ENCODE measurements at places on chromosomes 2 and 18.

- peak; percentile 47 for DNase-seq
Observed at GRCh38 chr2:9397201-9397600, 26.1 kb downstream of the ITGB1BP1 start.

GRCh38 chr2:95051626-95052025 lies 26.1 kb downstream of the MAL start:
- no peak for DNase-seq

- DNase-seq = no peak
Observed at GRCh38 chr2:206611191-206611590, 31.1 kb upstream of the FAM237A start.

GRCh38 chr2:16664052-16664731 lies 1.4 kb downstream of the CYRIA start:
- DNase-seq = peak; percentile 48

GRCh38 chr2:196941398-196942078 lies 15.0 kb upstream of the PGAP1 start:
- no peak for DNase-seq

DNA sequence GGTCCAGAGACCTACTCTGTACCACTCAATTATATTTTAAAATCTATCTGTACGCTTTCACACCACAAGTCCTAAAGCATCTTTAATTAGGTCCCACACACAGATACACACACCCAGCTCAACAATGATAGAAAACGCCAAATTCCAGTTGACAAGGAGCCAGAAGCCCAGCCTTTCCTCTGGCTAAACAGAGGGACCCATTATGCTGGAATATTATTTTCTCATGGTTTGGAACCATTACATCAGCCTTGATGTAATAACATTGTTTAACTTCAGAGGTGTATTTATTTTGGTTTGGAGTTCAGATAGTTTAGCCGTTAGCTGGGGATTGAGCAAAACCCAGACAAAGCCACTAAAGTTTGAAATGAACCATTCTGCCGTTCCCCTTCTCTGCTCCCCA lies 14.0 kb upstream of the INHBB start:
- no peak for DNase-seq

DNA sequence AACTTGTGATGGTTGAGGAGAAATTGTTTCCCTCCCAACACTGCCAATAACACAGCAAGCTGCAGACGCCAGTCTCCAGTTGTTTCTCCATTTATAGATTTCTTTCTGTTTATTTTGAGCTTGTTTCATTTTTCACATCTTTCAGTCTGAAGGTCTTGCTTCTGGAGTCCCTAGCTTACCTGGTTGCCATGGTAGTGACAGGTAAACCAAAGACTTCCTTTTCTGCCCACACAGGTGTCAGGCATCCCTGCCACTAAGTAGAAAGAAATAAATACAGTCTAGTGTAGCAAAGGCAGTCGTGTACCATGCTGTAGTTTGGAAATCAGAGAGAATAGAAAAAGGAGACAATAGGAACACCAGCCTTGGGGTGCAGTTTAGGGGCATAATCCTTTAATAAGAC lies 82.8 kb downstream of the MARCHF4 start:
- DNase-seq = no peak

GRCh38 chr18:7982216-7982615 lies 415.1 kb downstream of the PTPRM start:
- no peak for DNase-seq

DNA sequence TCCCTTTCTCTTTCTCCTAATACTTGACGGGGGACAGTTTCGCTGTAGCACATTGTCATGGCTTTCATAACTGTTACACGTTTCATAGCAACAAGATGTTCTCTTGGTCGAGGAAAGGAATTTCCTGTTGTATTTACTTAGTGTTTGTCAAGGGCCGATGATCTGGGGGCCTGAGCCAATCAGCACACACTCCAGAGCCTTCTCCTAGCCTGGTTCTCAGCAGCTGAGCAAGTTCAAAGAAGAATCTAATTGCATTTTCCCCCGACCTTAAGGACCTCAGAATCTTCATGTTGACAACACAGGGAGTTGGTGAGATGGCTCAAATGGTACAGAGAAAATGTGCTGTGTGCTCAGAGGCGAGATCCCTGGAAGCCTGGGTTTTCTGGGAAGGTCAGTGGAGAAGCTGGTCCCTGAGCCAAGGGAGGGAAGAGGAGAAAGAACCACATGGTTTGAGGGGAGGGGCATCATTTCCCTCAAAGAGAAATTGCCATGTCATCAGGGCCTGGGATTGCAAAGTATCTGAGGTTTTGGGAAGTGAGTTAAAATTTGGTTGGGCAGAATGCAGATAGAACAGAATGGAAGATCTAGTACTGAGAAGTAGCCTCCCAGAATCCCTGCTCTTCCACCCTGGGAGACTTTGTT lies 76.9 kb upstream of the AGAP1 start:
- DNase-seq = no peak

DNA sequence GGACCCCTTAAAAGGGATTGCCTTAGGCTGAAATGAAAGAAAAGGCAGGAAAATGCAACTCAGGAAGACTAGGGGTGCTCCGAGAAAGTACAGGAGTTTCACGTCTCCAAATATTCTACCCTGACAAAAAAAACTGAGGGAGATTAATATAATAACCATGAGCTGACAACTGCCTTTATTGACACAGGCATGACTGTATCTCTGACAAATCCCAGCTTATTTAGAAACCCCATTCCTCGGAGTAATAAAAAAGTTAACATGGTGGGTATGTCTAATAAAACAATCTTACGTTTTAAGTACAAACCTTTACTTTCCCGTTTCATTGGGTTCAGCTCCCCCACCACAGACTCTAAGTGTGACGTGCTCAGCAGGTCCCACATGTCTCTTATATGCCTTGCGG lies 7.9 kb upstream of the RBFA start:
- no peak for DNase-seq

- DNase-seq = no peak
Observed at GRCh38 chr18:72410399-72410798, 133.7 kb downstream of the CBLN2 start.

GRCh38 chr2:19116918-19117317 lies 241.5 kb downstream of the OSR1 start:
- DNase-seq = no peak

- DNase-seq = no peak
Observed at GRCh38 chr2:235937087-235937486, 231.1 kb downstream of the GBX2 start.

- DNase-seq = no peak
Observed at GRCh38 chr18:8735274-8735673, 29.9 kb downstream of the MTCL1 start.

DNA sequence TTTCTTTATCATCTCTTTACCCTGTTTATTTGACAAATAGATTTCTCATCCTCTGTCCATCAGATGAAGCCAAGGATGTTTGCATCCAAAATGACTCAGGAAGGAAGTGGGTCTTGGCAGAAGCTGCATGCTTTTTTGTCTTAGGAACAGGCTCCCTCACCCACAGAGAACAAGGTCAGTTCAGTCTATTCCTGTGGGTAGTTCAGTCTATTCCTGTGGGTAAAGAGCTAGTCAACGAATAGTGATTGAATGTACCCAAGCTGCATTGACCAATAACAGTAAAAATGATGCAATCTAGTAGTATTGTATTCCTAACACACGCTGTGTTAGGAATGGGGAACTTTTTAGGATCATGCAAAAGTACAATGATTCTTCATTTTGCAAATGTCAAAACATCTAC lies 290.8 kb upstream of the TANK start:
- no peak for DNase-seq

DNA sequence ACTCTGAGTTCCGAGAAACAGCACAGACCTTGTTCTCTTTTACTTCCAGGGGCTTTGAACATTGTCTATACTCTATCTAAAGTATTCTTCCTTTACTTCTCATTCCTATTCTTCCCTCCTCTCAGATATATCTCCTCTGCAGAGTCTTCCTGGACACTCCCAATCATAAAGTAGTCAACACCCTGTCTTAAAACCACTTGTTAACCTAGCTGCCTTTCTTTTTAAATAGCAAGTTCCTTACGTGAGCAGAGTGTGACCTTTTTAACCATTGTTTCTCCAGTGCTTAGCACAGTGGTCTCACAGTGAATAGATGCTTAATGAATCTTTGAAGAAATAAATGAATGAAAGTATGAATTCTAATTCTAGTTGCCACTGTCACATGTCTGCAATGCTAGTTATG lies 47.4 kb downstream of the PTRHD1 start:
- no peak for DNase-seq

GRCh38 chr18:46680784-46681695 lies 24.0 kb upstream of the LOXHD1 start:
- no peak for DNase-seq

DNA sequence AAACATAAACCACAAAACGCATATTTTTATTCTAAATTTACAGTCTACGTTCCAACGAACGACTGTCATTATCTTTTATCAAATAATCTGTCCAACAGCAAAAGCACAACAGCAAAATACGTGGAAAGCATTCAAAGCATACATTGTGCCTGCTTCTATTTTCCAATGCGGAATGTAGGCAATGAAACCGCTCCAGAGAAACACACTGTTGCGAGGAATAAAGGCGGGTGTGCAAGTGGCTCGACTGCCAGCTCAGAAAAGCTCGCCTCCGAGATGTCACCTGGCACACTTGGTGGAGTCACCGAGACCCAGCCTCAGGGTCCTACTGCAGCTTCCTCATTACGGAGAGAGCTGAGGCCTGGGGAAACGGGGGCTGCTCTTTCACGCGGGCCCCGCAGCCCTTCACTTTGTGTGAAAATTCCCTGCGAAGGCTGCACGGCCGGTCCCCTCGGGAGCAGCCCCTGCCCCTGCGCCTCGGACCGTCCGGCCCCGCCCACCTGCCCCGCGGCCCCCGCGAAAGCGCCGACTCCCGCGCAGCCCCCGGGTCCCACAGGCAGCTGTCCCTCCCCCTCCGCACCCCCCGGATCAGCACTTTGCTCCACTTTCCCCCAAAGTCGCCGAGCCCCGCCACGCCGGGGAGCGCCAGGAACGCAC lies 752 bp downstream of the MGAT4A start:
- peak; percentile 74 for DNase-seq

GRCh38 chr2:163802284-163802683 lies 66.5 kb upstream of the FIGN start:
- DNase-seq = no peak

DNA sequence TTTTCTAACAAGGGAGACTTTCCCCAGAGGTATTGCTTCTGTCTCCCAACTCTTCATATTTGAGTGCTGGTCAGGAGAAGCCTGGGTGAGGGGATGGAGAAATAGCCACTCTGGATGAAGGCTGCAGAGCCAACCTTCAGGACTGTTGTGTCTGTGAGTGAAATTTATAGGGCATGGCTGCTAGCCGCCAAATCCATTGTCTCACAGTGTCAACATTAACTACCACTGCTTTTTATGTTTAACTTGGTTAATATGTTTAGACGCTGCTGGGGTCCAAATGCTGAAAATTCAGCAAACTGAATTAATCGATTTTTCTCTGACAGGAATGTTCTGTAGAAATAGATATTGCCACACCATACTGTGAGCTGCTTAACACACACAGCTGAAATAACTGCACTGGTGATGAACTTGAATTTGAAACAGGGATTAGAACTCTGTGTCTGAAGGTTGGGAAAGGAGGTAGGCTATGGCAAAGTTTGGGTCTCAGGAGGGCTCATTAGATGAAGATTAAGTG lies 281.0 kb downstream of the DCC start:
- DNase-seq = no peak

DNA sequence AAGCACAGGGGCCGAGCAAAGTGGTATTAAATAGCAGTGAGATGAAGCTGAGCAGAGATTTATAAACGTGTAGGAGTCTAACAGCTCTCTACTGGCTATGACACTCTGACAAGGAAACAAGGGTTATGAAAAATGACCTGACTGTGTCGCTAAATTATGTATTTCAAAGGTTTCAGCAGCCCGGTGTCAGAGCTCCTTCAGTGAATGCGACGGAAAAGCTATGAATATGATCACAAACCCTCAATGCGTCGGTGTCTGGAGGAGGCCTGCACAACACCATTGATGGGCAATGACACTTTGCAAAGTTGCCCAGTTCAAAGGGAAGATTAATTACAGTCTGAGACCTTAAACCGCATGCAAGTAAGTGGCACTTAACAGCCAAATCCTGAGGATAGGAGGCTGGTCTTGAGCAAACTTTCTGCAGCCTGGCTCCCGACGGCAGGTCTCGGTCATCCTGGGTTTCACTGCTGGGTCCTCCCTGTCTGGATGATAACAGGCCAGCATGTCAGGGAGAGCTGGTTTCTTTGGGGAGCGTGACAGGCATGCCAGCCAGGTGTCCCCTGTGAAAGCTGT lies 615.1 kb upstream of the SALL3 start:
- DNase-seq = no peak

DNA sequence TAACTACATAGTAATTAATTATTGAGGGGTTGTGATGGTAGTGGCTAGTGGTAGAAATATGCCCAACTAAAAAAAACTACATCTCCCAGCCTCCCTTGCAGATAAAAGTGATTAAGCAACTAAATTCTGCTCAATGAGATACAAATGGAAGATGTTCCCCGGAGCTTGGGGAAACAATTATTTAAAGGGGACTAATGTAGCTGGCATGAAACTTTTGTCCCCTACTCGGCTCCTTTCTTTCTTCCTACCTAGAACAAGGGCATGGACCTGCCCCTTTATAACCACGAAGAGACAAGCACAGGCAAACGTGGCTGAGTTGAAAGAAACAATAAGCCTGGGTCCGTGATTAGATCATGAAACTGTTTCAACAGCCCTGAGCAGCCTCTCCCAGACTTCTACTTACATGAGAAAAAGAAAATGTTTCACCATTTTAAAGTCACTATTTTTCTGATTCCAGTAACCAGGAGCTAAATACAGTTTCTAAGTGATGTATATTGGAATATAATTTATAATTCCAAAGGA lies 236.9 kb downstream of the SCG2 start:
- no peak for DNase-seq

GRCh38 chr18:42412896-42413295 lies 457.9 kb downstream of the PIK3C3 start:
- DNase-seq = no peak

GRCh38 chr2:192957425-192957824 lies 762.7 kb upstream of the TMEFF2 start:
- no peak for DNase-seq

- DNase-seq = no peak
Observed at GRCh38 chr2:57443086-57443485, 603.5 kb upstream of the VRK2 start.

- DNase-seq = peak; percentile 91
Observed at GRCh38 chr2:236731767-236732580, 162.3 kb downstream of the ACKR3 start.

- DNase-seq = no peak
Observed at GRCh38 chr2:32997705-32998104, 51.0 kb downstream of the LTBP1 start.

GRCh38 chr2:134657650-134658250 lies 61.0 kb downstream of the TMEM163 start:
- DNase-seq = no peak

- no peak for DNase-seq
Observed at GRCh38 chr2:165328272-165328671, 89.1 kb downstream of the SCN2A start.

- DNase-seq = no peak
Observed at GRCh38 chr2:102792568-102793208, 30.9 kb downstream of the TMEM182 start.

Data from tibial artery (tissue), 4 donors.